Stimulated activated CD8-positive, alpha-beta memory T cell treated with anti-CD3 and anti-CD28 coated beads, Interleukin-2, amount 100 ng/mL, for 1 hour (primary cell): ENCODE measurements at places on chromosomes 4 and X.

- DNase-seq = no peak
These were observed at the start of gene IL1RAPL1 for GRCh38 chrX:28586981-28587551. IL1RAPL1 (plus strand) TSS chrX:28587446.

DNA sequence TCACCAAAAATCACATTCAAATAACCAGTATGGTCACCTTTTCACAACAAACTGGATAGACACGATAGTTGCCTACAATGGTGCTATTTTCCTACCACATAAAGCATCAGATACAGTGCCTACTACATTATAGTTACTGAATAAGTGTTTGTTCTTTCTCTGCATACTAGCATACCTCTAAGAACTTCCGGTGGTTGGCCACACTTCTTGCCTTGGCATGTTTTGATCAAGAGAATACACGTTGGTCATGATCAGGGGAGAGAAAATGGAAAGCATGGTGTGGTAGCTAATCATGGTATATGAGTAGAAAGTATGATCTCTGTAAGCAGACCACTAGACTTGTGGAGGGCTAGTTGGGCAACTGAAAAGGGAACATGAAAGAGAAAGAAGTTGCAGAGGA lies 322.8 kb upstream of the DIAPH2 start:
- no peak for DNase-seq

GRCh38 chrX:38365954-38366353 lies 13.6 kb downstream of the OTC start:
- no peak for DNase-seq

DNA sequence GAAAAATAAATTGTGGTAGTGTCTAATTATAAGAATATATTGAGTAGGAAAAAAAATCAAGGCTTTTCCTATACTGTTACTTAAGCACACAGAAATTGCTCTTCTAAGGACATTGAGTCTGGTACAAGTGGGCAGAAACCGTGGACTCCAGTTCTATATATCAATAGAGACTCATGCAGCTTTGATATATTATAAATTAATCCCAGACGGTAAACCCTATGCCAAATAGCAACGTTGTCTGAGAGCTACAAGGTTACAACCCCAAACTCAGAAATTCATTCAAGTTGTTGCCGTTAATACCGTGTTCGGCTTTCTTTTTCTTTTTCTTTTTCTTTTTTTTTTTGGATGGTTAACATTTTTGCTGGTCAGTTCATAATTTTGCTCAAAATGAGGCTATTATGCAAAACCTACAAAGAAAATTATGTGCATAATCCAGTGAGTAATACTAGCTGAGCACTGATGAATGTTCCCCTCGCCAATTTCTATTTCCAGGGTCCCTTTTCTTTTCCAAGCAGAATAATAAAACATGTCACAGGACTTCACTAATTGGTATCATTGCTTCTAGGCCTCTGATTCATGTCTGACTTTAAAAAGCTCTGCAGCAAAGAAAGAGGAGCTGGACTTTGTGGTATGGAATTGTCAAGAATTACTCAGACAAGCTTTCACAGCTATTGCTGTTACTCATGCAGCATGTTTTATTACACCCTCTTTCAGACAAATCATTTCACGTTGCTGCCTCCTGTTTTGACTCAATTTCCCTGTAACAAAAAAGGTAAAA lies 737.7 kb downstream of the NLGN4X start:
- DNase-seq = no peak

- DNase-seq = no peak
These were observed 2060.4 kb downstream of the ARAP2 start for GRCh38 chr4:34183926-34184325.

GRCh38 chr4:26905172-26905571 lies 44.5 kb downstream of the STIM2 start:
- DNase-seq = no peak
